Ammon's horn (tissue), 1 donor: ENCODE measurements at places on chromosomes 13 and 19.

DNA sequence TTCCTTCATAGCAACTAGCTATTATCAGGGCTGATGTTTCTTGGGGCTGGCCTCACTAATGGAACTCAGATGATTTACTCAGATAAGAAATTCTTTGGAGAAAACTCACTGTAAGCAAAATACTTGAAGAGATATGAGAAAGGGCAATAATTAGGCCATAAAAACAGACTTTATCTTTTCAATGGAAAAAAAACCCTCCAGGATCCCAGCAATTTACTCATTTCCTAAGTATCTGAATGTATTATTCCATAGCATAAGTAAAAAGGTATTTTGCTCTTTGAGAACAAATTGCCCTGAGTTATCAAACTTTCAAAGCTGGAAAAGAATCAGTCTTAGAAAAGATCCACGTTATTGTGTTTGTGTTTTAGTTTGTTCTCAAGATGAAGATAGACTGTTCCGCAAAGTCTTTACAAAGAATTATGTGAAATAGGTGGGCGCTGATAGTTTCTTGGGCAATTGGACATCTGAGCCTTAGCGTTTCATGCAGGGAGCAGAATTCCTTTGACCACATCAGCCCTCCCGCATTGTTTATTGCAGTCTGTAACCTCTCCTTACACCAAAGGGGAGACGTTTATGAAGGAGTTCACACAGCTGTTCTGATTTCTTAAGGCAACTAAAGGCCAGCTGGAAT, 29.1 kb upstream of the CSNK1A1L start:
- DNase-seq, result no peak

DNA sequence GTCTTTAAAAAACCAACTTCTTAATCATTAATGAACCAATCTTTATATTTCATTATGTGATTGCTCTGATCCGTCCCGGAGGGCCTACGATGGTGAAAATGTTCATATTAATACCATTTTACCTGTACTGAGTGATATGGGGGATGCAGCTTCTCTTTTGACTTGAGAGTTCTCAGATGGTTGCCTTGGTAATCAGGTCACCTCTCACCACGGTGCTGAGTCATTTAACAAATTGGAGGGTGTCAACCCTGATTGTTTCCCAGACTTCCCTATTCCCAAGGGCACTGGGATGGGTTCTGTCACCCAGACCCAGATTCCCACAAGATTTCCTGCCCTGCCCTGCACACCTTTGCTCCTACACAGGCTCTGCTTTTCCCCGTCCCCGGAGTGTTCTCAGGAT, 128.5 kb upstream of the TMTC4 start:
- no peak for DNase-seq

GRCh38 chr13:102322211-102322610, 79.6 kb downstream of the FGF14 start:
- no peak for DNase-seq

DNA sequence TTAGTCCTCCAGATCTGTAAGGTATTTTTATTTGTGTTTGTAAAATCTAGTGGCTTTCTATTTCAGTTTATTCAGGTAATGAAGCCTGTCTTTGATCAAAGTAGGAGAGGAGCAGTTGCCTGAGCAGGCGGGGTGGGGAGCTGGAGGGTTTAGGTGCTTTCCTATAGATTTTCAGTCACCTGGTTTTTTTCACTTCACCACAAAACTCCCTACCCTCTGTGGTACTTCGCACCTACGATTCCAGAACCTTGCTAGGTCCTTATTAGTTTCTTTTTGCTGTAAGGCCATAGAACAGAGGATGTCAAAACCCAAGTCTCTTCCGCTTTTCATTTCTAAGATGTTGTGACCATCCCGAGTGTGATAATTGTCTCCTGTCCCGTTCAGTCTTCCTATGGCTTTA, 26.6 kb downstream of the SLAIN1 start:
- DNase-seq, result no peak

GRCh38 chr19:41776700-41777099, 19.7 kb upstream of the CEACAM3 start:
- no peak for DNase-seq
